ENCODE measurements at places on chromosomes 16 and 17.

GRCh38 chr16:70428178-70428998 is 10.5 kb downstream of the ST3GAL2 start:
- DNase-seq: no peak

DNA sequence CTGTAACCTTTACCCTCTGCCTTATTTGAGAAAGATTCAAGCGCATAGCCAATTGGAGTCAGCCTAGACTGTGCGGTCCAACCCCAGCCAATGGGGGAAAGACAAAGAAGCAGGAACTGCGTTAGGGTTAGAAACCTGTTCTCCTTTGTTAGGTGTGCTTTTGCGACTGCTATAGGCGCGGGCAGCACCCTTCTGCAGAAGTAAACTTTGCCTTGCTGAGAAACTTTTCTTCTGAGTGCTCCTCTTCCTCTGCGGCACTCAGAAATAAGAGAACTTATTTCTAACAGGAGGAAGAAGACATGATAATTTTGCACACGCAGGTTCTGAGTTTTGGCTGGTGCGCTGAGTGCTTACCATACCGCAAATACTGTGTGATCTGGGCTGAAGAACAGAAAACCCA is 9.0 kb downstream of the TXNL4B start:
- DNase-seq: no peak

- no peak for DNase-seq
These were observed at the start of gene CD300LG for GRCh38 chr17:43846963-43847371. Gene CD300LG (plus strand): TSS chr17:43847176. CDS start chr17:43847217, 41 bp downstream.

DNA sequence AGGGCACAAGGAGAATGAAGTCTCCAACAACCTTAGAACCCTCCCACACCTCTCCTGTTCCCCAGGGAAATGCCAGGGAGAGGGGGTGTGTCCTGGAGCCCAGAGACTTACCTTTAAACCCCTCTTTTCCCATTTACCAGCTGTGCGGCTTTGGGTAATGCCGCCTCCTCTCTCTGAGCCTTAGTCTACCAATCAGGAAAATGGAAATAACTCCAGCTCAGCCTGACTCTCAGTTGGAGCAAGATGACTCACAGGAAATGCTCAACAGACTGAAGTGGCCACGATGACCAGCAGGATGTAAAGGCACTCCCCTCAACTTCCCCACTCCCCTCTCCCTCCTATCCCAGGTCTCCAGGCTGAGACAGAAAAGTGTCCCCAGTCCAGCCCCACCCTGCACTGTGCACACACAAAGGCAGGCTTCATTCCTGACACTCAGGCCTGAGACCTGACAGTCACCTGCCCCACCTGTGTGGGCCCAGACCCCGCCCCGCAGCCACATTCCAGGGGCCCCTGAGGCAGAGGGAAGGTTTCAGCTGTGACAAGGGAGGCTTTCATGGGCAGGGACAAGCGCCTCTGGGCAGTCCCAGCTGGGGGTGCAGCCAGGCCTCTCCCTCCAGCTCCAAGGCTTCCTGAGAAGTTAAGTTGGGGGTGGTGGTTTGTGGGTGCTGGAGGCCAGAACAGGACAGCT is 3.0 kb upstream of the KRT15 start:
- DNase-seq: no peak

- DNase-seq: no peak
These were observed 86.0 kb upstream of the BCAR1 start for GRCh38 chr16:75337430-75337829.

DNA sequence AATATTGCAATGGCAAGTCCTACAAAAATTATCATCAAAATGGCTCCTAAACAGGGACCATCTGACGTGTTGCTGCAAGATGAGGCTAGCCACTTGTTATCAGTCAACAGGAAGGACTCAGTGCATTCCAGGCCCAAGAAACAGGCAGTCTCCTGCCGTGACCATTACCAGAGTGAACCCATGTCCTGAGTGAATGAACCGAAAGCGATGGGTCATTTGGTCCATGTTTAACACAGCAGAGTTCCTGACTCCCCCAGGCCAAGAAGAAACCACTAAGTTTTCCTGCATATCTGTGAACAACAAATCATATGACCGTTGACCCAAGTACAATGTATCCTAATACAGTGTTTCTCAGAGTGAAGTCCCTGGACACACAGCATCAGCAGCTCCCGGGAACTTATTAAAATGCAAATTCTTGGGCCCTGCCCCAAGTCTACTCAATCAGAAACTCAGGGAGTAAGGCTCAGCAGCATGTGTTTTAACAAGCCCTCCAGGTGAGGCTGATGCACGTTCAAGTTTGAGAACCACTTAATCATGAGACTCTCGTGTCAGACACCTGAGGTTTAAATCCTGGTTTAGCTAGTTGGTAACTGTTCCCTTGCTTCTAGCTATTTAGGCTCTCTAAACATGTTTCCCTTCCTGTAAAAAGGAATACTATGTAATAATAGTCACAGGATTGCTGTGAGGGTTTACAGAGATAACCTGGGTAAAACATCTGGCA is 429.4 kb upstream of the MAF start:
- no peak for DNase-seq

GRCh38 chr17:81171941-81172340 is 5.9 kb upstream of the AATK start:
- DNase-seq: no peak

DNA sequence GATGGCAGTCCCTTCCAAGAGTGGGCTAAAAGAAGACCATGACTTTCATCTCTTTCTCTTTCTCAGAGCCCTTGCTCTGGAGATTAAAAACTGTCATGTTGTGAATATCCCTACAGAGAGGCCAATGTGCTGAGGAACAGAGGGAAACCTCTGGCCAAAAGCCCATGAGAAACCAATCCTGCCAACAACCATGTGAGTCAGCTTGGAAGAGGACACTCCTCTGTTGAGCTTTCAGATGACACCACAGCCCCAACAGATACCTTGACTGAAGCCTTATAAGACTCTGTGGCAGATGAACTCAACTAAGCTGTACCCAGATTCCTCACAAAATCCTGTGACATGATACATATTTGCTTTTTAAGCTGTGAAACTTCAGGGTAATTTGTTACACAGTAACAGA is 19.6 kb downstream of the CPPED1 start:
- no peak for DNase-seq

- DNase-seq: no peak
These were observed 3.8 kb downstream of the ZNF821 start for GRCh38 chr16:71880176-71880575.

DNA sequence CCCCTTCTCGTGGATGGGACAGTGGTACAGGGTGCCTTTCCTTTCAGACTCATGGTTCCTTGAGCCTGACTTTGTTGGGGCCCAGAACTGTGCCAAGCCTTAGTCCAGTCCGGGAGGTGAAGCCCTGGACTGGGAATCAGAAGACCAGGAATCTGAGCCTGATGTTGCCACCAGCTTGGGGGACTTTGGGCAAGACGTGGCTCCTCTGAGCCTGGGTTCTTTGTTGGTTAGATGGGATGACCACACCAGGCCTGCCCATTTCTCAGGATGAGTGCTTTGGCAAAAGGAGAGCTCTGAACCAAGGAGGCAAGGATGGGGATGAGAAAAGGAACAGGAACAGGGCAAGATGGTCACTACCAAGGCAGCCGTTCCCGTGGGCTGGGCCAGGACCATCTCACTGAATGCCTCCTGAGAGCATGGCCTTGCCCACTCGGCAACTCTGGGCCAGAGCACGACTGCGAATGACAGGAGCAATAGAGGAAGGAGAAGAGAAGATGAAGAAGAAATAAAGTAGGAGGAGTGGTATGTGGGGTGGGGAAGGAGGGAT is 32.5 kb downstream of the PITPNM3 start:
- DNase-seq: no peak

DNA sequence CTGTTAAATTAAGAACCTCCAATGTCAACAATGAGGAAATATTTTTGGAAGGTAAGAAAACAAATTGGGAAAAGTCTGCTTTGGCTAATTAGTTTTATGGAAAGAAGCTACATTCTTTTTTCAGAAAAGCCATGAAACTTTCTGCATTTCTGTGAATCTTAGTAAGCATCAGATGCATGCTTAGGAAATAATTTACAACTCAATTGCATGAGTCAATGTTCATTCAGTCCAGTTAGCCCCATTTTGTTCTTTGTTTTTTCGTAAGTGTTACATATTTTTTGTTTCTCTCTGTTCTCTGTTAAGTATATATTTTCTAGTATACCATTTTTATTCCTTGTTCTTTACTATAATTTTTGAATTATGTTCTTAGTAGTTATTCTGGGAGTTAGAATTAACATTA is 195.2 kb upstream of the KIF2B start:
- DNase-seq: no peak

- DNase-seq: no peak
These were observed 56.1 kb upstream of the ZC3H18 start for GRCh38 chr16:88514070-88514469.

DNA sequence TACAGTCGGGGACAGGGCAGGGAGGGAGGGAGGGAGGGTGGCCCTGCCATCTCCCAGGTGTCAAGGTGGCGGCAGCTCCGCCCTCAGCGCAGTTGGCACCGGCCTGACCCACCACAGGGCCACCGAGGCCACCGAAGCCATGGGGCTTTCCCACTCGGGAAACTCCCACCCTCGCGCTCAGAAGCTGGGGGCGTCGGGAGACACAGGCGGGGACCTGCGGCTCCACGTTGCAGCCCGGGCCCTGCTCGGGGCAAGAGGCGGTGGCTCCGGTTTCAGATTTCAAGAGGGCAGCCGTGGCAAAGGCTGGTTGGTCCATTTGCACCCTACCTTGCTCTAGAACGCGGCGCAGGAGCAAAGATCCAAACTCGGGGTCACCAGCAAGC is 544 bp downstream of the CYB561 start:
- peak; percentile 55 for DNase-seq

DNA sequence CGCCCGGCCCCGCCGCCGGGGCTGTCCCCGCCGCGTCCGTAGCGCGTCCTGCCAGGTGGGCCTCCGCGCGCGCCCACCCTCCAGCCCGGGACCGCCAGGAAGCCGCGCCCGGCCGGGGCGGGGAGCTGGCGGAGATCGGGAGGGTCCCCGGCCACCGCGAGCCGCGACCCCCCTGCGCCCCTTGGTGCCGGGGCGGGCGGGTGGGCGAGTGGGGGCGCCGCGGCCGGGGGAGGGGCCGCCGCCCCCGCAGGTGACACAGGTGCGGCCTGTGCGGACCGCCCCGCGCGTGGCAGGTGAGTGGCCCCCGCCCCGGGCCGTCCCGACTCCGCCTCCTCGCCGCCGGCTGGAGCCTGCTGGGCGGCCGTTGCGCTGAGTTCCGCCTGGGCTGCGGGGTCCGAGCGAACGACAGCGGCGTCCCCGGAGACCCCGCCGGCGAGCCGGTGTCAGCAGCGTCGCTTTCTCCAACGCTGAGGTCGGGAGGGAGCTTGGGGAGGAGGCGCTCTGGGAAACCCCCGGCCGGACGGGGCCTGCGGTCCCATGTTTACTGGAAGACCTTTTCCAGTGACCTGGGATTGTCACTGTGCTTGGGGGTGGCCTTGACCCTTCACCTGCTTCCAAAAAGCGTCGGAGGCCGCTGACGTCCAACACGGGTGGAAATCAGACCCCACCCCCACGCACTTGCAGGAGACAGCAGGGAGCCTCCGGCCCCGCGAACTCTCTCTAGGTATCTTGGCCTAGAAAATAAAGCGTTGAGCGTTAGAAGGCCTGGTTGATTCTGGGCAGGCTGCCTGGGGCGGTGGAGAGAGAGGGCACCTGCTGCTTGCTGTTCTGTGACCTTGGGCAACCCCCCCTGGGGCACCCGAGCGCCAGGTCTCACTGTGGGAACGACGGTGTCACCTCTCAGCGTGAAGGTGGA is 542 bp downstream of the KLHL36 start:
- peak; percentile 35 for DNase-seq

- DNase-seq: no peak
These were observed 72.7 kb downstream of the GAS7 start for GRCh38 chr17:10125531-10126275.

DNA sequence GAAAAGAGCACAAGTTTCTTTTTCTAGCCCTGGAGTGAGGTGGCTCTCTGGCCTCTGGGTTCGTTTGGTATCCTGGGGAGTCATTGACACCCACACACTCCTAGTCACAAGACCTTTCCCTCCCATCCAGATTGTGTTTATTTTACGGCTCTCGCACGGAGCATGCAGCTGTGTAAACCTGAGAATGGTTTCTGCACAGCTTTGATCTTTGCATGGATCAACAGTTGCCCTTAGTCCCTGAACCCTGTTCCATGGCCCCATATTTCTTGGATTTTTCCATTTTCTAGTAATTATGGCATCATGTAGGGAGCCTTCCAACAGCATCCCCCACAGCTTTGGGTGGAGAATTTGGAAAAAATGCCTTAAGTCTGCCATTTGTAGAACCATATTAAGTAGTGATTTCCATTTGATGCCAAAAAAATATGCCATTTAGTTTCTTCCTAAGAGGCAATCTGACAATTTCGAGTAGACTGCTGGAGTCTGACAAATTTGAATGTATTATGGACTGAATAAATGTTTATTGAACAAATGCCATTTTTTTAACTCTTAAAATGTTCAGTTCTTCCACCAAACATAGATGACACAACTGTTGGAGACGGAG is 197.7 kb downstream of the WWOX start:
- no peak for DNase-seq

DNA sequence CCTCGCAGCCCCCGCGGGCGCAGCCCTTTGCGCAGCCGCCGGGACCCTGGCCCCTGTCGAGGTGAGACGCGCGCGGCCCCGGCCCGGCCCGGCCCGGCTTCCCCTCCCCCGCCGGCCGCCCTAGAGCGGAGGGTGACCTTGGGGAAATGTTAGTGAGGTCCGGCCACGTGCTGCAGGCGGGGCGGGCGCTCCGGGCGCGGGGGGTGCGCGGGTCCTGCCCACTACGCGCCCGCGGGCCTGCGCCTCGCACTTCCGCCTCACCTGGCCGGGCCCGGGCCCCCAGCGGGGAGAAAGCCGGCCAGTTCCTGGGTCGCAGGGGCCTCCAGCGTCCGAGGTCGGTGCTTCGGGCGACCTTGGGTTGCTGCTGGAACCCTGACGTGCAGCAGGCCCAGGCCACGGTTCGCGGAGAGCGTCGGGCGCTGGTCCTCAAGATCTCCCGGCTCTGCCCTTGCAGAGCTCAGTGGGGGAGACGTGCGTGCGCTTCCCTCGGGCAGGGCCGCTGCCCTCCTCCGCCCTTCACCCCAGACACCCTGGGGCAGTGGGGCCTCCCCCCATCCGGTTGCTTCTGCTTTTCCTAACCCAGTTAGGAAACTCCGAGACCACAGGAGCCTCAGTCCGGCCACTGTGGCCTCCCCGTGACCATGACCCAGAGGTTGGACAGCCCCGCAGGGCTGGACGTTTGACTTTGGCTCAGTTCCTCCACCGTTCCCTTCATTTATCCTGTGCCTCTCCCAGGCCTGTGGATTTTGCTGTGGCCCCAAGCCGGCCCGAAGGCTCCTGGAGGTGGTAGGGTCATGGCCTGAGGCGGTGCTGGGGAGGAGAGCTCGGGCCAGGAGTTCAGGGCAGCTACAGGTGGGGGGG is 791 bp downstream of the MCRIP2 start:
- DNase-seq: no peak

- no peak for DNase-seq
These were observed 5.9 kb upstream of the MSLN start for GRCh38 chr16:754656-755055.

GRCh38 chr17:27550291-27550930 is 80.6 kb upstream of the LGALS9 start:
- no peak for DNase-seq

GRCh38 chr16:9170470-9170869 is 79.0 kb downstream of the HAPSTR1 start:
- no peak for DNase-seq

- DNase-seq: no peak
These were observed 38.3 kb downstream of the CDK5R1 start for GRCh38 chr17:32525122-32525521.
